Neuronal stem cell (in vitro differentiated cells): ENCODE measurements at places on chromosomes 1 and 21.

- H3K4me3 ChIP-seq = no peak overlapping the region
- no peaks in the 10 kb centered on the region for H3K36me3 ChIP-seq
Observed at GRCh38 chr1:33228935-33229487, 27.3 kb upstream of the ZNF362 start.

- no peaks in the 10 kb centered on the region for H3K36me3 ChIP-seq
- H3K4me3 ChIP-seq = no peak overlapping the region
- no peak for DNase-seq
- no peaks in the 10 kb centered on the region for H3K4me1 ChIP-seq
- H3K27ac ChIP-seq = no peak overlapping the region
Observed at GRCh38 chr1:8203056-8203455, 114.9 kb upstream of the SLC45A1 start.

DNA sequence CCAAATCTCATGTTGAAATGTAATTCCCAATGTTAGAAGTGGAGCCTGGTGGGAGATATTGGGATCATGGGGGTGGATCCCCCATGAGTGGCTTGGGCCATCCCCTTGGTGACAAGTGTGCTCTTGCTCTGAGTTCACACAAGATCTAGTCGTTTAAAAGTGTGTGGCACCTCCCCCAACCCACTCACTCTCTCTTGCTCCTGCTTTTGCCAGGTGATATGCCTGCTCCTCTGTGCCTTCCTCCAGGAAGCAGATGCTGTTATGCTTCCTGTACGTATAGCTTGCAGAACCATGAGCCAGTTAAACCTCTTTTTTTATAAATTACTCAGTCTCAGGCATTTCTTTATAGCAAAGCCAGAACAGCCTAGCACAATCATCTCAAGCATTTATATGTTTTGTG, 23.0 kb upstream of the HSPA13 start:
- no peaks in the 10 kb centered on the region for H3K4me1 ChIP-seq
- DNase-seq = no peak
- no peaks in the 10 kb centered on the region for H3K27me3 ChIP-seq
- H3K27ac ChIP-seq = no peak overlapping the region
- no peaks in the 10 kb centered on the region for H3K36me3 ChIP-seq

GRCh38 chr1:187985145-187985896, 1156.6 kb downstream of the PLA2G4A start:
- H3K27me3 ChIP-seq = no peaks in the 10 kb centered on the region
- H3K27ac ChIP-seq = no peak overlapping the region
- H3K4me3 ChIP-seq = no peak overlapping the region
- H3K4me1 ChIP-seq = peaks cover 6% of the 10 kb centered on the region
- no peaks in the 10 kb centered on the region for H3K36me3 ChIP-seq
- DNase-seq = no peak

GRCh38 chr1:89633248-89633799, 404 bp downstream of the LRRC8C start:
- H3K27me3 ChIP-seq = peaks cover 8% of the 10 kb centered on the region
- peak overlapping the region; percentile 80 for H3K4me3 ChIP-seq
- peaks cover 8% of the 10 kb centered on the region for H3K4me1 ChIP-seq
- no peak for DNase-seq
- no peaks in the 10 kb centered on the region for H3K36me3 ChIP-seq

GRCh38 chr1:215279682-215280081, 197.1 kb downstream of the KCNK2 start:
- no peaks in the 10 kb centered on the region for H3K27me3 ChIP-seq
- no peak for DNase-seq
- no peaks in the 10 kb centered on the region for H3K36me3 ChIP-seq
- H3K4me3 ChIP-seq = no peak overlapping the region

GRCh38 chr1:183051546-183051945, 28.3 kb downstream of the LAMC1 start:
- no peak for DNase-seq
- peaks cover 1% of the 10 kb centered on the region for H3K4me1 ChIP-seq
- no peak overlapping the region for H3K4me3 ChIP-seq
- H3K36me3 ChIP-seq = peaks cover 3% of the 10 kb centered on the region
- no peak overlapping the region for H3K27ac ChIP-seq
- H3K27me3 ChIP-seq = no peaks in the 10 kb centered on the region

- no peaks in the 10 kb centered on the region for H3K36me3 ChIP-seq
- no peak overlapping the region for H3K4me3 ChIP-seq
- H3K4me1 ChIP-seq = peaks cover 14% of the 10 kb centered on the region
- H3K27me3 ChIP-seq = no peaks in the 10 kb centered on the region
Observed at GRCh38 chr1:201036188-201036842, 12.8 kb upstream of the KIF21B start.

GRCh38 chr1:8406960-8407359, 89.0 kb downstream of the SLC45A1 start:
- no peak overlapping the region for H3K27ac ChIP-seq
- H3K36me3 ChIP-seq = peaks cover 50% of the 10 kb centered on the region
- peaks cover 3% of the 10 kb centered on the region for H3K27me3 ChIP-seq
- no peak for DNase-seq

GRCh38 chr1:227541796-227542152, 21.6 kb upstream of the ZNF678 start:
- H3K27me3 ChIP-seq = peaks cover 3% of the 10 kb centered on the region
- DNase-seq = peak; percentile 3
- H3K4me1 ChIP-seq = peaks cover 2% of the 10 kb centered on the region
- no peak overlapping the region for H3K27ac ChIP-seq
- H3K36me3 ChIP-seq = no peaks in the 10 kb centered on the region

DNA sequence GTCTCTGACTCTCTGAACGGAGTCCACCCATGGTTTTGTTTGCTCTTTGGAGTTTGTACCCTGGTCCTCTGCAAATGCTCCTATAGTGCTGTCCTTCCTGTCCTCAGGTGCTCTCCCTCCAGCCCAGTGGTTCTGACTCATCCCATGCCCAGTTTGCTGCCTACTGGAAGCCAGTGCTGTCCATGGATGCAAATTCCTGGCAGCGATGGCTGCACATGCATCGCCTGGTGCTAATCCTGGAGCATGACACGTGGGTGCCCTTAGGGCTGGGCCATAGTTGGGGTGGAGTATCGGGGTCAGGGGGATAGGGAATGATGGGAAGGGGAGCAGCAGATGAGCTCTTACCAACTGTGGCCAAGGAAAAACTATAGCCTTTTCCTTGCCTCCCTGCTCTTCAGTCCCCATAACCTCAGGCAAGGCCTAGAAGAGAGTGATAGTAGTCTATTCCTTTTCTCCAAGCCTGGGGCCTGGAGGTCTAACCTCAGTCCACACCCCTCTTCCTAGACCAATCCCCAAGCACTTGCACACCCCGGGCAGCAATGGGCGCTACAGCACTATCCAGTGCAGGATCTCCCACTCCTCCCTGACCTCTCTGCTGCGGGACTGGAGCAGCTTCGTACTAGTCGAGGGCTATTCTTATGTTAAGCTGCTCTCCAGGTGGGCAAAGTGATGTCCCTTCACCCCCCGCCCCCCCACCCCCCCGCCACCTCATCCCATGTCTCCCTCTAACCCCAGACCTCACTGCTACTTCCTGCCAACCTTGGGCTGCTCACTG, 31.6 kb downstream of the HYI start:
- H3K4me3 ChIP-seq = no peak overlapping the region
- no peak overlapping the region for H3K27ac ChIP-seq
- DNase-seq = no peak
- no peaks in the 10 kb centered on the region for H3K4me1 ChIP-seq
- H3K36me3 ChIP-seq = peaks cover 60% of the 10 kb centered on the region

DNA sequence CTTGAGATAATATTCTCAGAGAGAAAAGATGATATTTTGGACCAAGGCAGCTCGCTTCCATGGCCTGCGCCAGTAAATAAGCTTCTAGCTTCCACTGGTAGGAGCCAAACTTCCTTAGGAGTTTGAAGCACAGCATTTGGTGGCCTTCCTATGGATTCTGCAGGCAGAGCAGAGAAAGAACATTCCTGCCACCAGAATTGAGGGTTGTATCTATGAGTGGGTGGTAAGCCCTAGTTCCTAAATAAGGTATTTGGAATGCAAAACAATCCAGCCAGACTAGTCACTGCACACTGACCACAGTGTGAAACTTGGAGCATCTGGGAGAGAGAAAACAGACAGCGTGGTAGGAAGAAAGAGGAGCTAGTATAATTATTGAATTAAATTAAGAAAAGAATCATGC, 54.1 kb upstream of the BCAR3 start:
- no peak overlapping the region for H3K27ac ChIP-seq
- no peaks in the 10 kb centered on the region for H3K36me3 ChIP-seq
- H3K4me3 ChIP-seq = no peak overlapping the region
- peaks cover 35% of the 10 kb centered on the region for H3K4me1 ChIP-seq
- H3K27me3 ChIP-seq = no peaks in the 10 kb centered on the region

DNA sequence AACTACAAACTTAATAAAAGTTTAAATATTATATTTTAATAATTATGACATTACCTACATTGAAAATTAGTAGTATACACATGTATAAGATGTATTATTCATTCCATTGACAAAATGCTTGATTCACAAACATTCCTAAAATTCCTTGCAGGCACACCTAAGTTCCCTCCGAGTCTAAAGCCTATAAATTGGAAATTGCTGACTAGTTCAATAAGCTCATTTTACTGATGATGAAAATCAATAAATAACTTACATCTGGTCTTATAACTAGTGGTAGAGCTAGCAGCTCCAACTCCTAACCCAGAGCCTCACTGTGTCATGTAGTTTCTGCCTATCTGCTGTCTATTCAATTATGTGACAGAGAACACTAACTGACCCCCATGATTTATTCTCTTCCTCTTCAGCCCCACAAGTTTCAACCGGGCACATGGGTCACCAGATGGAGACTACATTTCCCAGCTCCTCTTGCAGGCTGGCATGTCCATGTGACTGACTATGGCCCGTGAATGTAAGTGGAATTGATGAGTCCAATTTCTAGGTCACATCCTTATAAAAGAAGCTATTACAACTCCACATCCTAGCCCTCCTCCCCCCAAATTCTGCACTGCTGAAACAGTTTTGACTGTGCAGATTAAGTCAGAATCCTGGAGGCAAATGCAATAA, 29.6 kb upstream of the LRRC8D start:
- DNase-seq = no peak
- no peaks in the 10 kb centered on the region for H3K27me3 ChIP-seq
- H3K36me3 ChIP-seq = no peaks in the 10 kb centered on the region

DNA sequence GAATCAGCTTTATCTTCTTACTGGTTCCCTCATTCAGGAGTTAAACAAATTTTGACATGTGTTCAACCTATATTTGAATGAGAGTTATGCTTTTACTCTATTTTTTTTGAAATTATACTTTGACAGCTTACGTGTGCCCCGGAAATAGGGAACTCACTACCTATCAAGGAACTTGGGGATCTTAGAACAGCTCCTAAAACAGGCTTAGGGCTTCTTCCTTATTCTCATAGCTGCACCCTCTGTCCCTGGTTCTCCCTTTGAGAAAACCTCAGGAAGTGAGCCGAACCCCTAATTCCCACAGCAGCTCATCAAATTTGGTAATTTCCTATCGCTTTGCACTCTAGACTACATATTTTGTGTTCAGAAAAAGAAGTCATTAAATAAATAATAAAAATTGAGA, 81.2 kb upstream of the RUNX3 start:
- H3K4me1 ChIP-seq = no peaks in the 10 kb centered on the region
- H3K27me3 ChIP-seq = no peaks in the 10 kb centered on the region
- DNase-seq = no peak
- H3K36me3 ChIP-seq = no peaks in the 10 kb centered on the region

- H3K4me3 ChIP-seq = no peak overlapping the region
- no peaks in the 10 kb centered on the region for H3K4me1 ChIP-seq
- H3K27ac ChIP-seq = no peak overlapping the region
- no peak for DNase-seq
- no peaks in the 10 kb centered on the region for H3K27me3 ChIP-seq
Observed at GRCh38 chr1:56655991-56656613, 11.0 kb downstream of the PRKAA2 start.

DNA sequence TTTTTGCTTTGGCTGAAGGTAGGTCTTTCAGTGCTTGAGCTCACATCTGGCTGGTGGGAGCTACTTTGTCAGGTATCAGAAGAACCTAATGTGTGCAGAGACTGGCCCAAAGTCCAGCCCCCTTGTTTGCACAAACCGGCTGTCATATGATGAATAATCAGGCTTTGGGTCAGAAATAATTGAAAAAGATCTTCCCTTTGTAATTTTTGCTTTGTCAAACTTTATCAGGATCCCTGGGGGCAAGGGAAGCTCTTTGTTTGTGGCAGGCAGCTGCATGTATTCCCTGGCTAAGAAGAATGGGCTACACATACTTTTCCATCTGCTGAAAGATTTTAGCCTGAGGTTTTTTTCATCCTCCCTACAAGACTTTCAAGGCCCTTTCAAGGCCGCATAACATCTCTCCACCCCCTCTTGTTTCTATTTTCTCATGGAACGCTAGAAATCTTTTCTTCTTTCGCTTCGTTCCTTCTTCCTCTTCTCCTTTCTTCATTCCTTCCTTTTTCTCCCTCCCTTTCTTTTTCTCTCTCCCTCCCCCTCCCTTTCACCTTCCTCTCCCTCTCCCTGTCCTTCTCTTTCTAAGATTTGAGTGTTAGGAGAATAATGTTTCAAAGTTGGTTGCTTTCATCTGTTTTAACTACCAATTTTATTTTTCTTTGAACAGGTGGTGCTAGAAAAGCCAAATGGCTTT, 25.5 kb downstream of the TUFT1 start:
- peaks cover 14% of the 10 kb centered on the region for H3K4me1 ChIP-seq
- H3K36me3 ChIP-seq = peaks cover 13% of the 10 kb centered on the region
- no peak for DNase-seq

GRCh38 chr21:35905963-35906345, 154.4 kb downstream of the SETD4 start:
- H3K4me3 ChIP-seq = no peak overlapping the region
- no peak overlapping the region for H3K27ac ChIP-seq
- DNase-seq = no peak
- H3K27me3 ChIP-seq = no peaks in the 10 kb centered on the region
- H3K4me1 ChIP-seq = no peaks in the 10 kb centered on the region

DNA sequence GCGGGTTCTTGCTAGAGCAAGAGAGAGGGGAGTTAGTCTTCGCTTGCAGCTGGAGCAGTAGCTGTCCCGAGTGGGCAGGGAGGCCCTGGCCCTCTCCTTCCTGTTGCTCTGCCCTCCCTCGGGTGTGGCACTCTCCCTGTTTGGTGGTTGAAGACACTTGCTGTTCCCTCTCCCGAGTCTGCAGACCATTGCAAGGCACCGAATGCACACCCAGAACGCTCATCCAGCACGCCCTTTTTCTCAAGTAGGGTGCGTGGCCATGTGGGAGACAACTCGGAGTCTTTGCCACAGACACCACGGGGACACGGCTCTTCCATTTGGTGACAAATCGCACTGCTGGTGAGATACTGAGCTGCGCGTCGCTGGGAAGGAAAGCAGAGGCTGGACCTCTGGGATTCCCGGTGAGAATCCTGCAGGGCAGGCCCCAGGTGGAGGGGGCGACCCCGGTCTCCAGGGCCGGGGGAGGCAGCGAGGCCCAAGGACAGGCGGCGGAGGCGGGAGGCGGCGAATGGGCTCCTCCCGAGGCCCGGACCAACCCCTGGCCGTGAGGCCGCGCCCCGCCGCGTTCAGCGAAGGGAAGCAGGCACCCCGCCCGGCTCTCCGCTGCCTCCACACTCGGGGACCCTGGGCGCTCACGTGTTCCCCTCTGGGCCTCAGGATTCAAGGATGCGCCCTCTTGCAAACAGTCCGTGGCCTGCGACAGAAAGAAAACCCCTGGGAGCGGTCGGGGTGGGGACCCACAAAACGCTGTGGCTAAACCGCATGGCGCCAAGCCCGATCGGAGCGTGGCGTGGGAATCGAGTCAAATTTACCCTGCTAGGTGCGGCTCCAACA, 10.4 kb upstream of the TMEM200B start:
- H3K27ac ChIP-seq = no peak overlapping the region
- no peaks in the 10 kb centered on the region for H3K4me1 ChIP-seq
- DNase-seq = no peak

- no peak overlapping the region for H3K27ac ChIP-seq
- H3K4me1 ChIP-seq = peaks cover 9% of the 10 kb centered on the region
- DNase-seq = no peak
- H3K36me3 ChIP-seq = peaks cover 13% of the 10 kb centered on the region
- H3K27me3 ChIP-seq = no peaks in the 10 kb centered on the region
Observed at GRCh38 chr1:165883056-165883455, 55.6 kb downstream of the UCK2 start.
